NCI-H2107 (cell line): ENCODE measurements at places on chromosomes 16 and 17.

DNA sequence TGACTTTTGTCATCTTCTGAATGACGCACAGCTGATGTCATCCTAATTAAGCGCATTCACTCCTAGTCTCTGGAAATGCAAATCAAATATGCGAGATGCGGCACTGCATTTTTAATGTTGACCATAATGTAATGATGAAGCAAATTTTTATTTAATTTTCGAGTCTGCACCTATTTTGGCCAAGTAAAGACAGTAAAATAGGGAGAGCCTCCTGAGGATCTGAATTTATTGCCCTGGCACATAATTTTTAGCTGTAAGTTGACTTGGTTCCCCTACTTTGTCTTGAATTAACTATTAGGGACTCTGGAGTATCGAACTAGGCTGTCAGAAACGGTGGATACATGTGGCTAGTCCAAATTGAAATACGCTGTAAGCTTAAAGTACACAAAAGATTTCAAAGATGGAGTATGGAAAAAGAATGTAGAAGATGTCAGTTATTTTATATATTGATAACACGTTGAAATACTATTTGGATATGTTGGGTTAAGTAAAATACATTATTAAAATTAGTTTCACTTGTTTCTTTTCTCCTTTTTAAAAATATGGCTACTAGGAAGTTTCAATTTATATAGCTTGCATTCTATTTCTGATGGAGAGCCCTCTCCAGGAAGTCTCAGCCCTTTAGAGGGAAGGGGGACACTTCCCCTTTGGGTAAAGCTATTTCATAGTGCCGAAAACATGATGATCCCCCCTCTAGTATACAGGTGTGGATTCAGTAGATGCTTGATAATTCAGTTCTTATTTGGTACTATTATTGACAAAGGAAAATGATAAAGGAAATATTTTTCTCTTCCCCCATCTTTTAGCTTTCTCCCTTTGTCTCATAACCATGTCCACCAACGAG, 991 bp downstream of the KPNA2 start:
- DNase-seq = no peak

DNA sequence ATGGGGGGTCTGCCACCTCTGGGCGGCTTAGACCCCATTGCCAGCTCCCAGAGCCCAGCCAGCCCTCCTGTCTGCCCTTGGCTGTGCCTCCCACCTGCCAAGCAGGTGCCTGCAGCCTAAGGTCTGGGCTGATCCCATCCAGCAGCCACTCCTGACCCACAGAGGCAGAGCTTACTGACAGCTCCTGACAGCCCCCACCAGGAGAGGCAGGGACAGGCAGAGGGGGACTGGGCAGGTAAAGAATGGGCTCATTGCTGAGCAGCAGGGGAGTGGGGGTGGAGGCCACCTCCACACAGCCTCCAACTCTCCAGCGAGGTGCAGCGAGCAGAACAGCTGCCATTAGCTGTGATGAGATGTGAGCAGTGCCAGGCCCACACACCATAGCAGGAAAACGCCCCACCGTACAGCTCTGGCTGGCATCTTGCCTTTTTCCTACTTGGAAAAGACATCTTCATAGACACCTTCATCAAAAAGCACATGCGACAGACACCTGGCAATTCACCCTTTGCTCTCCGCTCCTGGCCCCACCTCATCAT, 164.4 kb downstream of the C16orf78 start:
- no peak for DNase-seq

DNA sequence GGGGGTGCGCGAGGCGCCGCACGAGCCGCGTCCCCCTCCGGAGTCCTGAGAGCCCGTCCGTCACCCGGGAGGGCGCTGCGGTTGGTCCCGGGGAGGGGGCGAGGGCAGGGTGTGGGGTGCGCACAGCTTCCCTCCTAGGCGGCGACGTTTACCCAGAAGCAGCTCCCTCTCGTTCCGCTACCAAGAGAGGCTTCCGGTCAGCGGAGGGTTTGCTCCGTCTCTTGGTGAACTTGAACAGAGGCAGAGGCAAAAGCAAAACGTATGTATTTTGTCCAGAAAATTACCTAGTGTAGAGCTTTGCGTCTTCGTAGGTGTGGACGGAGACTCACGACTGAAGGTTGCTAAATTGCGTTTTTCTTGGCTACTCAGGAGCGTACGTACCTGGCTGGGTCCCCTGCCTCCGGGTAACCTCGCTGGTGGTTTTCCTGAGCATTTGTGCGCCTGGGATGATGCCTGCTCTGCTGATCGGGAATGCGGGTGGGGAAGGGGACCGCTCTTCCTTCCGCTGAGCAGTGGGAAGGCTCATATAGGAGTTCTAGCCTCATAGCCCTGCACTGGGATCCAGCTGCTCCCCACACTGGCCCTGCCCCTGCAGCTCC, 833 bp downstream of the WSCD1 start:
- no peak for DNase-seq

- DNase-seq = no peak
These were observed at the start of gene ATP2A3 for GRCh38 chr17:3964203-3965117. Gene ATP2A3 (minus strand): TSS chr17:3964437. CDS start chr17:3964291, 146 bp downstream.

- no peak for DNase-seq
These were observed 9.5 kb downstream of the CYB561 start for GRCh38 chr17:63436523-63437110.

DNA sequence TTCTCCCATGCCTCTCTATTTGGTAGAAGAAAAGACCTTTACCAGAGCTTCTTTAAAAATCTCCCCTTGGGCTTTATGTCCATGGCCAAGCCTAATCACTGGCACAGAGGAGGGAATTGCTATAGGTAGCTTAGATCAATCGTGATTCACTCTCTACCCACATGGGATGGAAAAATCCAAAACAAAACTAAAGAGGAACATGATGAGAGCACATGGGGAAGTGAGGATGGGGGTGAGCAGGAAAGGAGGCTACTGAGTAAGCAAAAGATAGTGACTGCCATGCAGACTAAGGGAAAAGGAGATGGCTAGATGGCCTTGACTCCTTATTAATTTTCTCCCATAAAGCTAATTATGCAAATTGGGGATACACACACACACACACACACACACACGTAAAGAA, 201.2 kb downstream of the HS3ST3A1 start:
- DNase-seq = no peak

DNA sequence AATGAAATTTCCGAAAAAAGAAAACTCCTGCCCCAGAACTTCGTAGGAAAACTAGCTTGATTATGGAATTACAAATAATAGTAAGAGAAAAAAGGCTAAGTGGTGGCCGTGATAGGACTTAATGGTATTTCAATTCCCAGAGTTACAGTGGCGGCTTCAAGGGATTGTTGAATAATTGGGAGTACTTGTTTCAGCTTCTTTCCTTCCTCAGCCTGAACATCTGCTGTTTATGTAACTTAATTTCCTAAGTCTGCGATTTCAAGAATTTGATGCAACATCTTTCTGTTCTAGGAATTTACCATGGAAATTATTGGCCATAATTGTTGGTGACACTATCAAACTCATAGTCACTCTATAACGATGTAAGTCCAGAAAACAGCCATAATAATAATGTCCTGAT, 684 bp upstream of the APPBP2 start:
- DNase-seq = no peak

GRCh38 chr16:84841787-84842300, 22.1 kb downstream of the CRISPLD2 start:
- peak; percentile 89 for DNase-seq

DNA sequence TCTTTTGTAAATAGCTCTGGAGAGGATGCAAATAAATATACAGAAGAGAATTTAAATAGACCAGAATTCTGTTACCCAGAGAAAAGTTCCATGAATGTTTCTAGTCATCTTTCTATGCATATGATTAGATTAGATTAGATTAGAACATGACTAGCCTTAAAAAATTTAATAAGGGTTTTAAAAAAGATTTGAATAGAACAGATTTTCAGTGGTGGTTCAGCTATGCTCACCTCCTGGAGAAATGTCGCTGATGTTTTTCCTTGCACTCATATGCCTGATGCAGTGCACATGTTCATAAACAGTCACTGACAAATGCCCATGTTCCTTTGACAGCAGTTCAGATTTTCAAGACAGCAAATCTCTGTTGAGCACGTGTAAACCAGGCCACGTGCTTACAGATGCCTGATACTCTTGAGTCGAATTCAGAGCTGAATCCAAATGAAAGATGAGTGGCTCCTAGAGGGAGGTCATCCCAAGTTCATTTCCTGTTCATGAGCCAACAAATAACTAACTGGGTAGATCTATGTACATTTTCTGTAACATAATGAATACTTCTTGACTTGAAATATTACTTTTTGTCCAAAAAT, 19.9 kb upstream of the RAB11FIP4 start:
- DNase-seq = no peak

DNA sequence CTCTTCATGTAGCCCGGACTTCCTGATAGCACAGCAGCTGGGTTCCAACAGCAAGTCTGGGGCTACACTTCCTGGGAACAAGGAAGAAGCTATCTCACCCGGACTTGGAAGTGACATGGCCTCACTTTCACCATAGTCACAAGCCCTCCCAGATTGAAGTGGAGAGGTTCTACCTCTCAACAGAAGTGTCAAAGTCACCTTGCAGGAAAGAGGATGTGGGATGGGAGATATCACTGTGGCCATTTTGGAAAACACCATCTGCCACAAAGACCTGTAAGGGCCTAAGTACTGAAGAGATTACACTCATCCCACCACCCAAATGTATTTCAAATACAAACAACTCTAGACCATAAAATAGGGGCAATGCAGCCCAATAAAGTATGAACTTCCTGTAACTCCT, 29.9 kb upstream of the DHRS7B start:
- no peak for DNase-seq

- DNase-seq = no peak
These were observed 36.4 kb downstream of the SEC14L1 start for GRCh38 chr17:77177002-77177741.

GRCh38 chr16:74325641-74326040, 29.0 kb downstream of the PSMD7 start:
- no peak for DNase-seq
